ENCODE measurements at places on chromosomes 4 and X.

DNA sequence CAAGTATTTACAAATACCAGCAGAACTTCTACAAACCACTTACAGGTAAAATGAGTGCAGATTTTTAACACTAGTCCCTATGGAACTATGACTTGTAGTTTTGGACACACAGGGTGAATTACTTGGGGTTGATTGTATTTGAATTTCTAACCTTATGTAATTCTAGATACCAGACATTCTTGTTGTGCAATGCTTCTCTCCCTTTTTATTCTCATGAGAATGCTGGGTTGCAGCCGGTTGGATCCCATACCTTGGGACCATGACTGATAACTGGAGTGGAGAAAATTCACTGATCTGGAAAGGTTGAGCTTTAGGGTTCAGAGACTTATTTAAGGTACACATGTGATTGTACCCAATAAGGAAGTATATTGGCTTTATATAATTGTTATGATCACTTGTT, 8.8 kb downstream of the TET2 start:
- DNase-seq = no peak

- no peak for DNase-seq
Measured at GRCh38 chr4:142713282-142714030, 132.6 kb downstream of the INPP4B start.

DNA sequence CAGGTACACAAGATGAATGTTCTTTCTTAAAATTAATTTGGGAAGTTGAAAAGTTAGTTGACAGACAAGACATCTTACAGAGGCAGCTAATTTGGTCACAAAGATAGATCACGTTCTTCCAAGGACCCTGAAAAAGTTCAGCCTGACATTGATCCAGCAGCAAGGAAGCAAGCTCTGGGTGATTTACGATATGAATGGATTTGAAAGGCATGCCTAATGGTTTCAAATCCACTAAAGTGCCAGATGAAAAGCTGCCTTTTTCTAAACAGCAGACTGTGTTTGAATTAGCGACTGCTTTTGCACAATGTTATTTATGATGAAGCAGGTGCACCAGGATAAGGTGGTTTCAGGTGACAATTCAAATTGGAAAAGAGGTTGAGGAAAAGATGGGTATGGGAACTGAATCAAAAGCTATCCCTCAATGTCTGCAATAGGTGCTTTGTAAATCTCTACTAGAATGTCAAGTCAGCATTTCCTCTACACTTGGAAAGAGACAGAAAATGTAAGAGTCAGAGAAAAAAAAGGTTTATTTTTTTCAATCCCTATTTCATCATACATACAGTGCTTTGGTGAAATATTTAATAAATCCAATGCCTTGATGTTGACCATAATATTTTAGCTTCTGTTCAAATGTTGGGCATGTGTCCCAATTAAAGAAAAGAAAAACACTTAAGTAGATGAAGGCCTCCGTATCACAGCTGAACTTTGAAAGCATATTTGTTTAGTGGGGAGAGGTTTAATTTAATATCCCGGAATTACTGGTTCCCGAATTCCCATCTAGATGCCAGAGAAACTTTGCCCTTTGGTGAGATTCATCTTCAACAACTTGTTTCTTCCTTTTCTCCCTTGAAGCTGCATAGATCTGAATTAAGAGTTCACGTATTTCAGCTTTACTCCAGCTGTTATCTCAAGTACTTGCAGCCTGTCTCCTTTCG, 6.0 kb downstream of the RASGEF1B start:
- DNase-seq = no peak

DNA sequence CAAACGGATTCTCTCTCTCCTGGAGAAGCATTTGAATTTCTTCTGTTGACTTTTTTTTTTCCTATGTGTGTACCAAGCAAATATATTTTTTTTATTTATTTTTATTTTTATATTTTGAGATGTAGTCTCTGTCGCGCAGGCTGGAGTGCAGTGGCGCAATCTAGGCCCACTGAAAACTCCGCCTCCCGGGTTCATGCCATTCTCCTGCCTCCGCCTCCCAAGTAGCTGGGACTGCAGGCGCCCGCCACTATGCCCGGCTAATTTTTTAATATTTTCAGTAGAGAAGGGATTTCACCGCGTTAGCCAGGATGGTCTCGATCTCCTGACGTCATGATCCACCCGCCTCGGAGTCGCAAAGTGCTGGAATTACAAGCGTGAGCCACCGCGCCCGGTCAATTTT, 549.5 kb upstream of the GNPDA2 start:
- no peak for DNase-seq

- no peak for DNase-seq
Measured at GRCh38 chrX:103610282-103610681, 2.5 kb downstream of the TCEAL3 start.

DNA sequence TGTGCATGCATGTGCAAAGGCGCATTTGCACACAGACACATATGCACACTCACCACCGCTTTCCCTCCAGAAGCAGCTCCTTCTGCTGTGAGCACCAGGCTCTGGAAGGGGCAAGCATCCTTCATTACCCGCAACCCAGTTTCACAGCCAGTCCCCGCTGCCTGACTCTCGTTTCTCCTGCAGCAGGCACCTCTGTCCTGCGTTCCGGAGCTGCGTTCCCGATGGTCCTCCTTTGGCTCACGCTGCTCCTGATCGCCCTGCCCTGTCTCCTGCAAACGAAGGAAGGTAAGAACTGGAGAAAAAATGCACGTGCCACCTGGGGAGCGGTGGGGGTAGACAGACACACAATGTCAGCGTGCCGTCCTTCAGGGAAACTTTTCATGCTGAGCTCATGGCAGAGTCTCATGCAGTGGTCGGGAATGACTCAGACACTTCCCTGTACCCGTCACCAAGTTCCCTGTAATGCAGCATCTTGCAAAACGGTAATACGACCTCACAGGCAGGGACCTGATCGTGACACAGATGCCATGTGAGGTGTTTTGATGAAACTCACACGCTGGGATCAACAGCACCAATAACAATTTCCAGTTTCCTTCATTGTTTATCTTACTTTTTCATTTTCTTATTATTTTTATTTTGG, 5.1 kb downstream of the IL3RA start:
- DNase-seq = no peak

- DNase-seq = peak; percentile 47
Measured at GRCh38 chrX:49186125-49187027, at the start of gene PRICKLE3. TSS of gene PRICKLE3 (minus strand) at chrX:49186373. CDS start at chrX:49186297, 76 bp downstream.

Data from stimulated activated CD8-positive, alpha-beta memory T cell treated with anti-CD3 and anti-CD28 coated beads, Interleukin-4, amount 100 ng/mL, for 4 hours (primary cell).